ENCODE measurements at places on chromosomes 12 and 14.

DNA sequence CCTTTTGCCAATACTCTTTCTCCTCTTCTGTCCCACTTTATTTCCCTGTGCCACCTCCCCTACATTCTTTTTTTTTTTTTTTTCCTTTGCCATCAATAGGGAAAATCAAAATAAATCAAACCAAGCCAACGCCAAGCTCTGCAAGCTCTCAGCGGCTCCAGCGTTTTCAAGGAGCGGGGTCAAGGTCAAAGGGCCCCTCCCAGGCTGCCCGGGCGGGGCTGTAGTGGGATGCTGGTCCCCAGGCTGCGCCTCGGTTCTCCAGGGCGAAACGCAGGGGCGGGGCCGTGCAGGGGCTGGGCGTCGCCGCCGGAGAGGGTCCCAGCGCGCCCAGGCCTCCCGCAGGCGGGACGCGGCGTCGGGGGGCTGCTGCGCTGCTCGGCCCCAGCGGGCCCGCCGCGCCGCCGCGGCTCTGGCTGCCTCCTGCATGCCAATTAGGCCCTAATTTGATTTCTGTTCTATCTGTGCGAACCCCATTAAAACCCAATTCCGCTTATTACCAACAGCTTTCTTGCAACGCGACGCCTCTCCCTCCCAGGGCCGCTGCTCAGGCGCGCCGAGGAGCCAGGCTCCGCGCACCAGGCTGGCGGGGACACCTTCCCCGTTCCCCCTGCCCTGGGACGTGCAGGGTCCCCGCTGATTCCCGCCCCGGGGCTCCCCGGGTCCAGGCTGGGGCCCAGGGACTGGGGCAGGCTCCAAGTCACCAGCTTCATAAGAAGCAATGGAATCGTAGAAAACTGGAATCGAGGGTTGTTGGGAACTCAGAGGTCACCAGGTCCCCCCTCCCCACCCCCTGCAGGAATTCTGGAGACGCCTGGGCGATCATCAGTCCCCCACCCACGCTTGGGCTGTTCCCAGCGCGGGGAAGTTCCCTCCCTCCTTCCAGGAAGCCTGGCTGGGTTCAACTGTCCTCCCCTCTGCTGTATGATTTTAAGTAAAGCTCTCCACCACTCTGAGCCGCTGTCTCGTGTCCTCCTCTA, 50.7 kb upstream of the MAP1LC3B2 start:
- no peak for DNase-seq

DNA sequence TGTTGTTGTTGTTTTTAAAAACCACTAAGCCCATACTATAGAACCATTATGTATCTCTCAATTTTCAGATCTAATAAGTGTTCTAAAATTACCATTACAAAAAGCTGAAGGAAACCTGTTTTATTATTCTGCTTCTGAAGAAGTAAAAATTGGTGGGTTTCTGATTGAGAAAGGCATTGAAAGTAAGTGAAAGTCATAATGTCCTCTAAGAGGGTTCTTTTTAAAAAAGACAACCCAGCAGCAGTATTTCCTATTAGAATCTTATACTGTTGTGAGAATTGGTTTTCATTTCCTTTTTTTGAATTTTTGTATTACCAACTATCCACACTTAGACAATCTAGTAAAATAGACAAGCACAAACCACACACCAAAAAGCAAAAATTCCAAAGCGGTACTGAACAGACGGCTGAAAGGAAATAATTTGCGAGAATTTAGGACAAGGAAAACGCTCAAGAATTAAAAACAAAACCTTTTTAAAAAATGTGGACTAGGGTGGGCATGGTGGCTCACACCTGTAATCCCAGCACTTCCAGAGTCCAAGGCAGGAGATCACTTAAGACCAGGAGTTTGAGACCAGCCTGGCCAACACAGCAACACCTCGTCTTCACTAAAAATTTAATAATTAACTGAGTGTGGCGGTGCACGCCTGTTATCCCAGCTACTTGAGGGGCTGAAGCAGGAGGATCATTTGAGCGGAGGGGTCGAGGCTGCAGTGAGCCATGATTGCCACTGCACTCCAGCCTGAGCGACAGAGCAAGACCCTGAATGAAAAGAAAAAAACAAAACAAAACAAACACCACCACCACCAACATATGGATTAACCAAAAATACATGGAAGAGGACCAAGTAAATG, 66.7 kb upstream of the AP4S1 start:
- no peak for DNase-seq

GRCh38 chr14:34302654-34303053, 159.4 kb downstream of the SPTSSA start:
- DNase-seq, result peak; percentile 0

GRCh38 chr12:124481257-124481750, 86.1 kb downstream of the NCOR2 start:
- DNase-seq, result no peak
